ENCODE measurements at places on chromosomes 7 and 10.
A peak's percentile ranks its signal among the peaks of the same experiment; 100 is the strongest.

GRCh38 chr10:23505797-23506465, 67.1 kb downstream of the OTUD1 start:
- no peak for DNase-seq

DNA sequence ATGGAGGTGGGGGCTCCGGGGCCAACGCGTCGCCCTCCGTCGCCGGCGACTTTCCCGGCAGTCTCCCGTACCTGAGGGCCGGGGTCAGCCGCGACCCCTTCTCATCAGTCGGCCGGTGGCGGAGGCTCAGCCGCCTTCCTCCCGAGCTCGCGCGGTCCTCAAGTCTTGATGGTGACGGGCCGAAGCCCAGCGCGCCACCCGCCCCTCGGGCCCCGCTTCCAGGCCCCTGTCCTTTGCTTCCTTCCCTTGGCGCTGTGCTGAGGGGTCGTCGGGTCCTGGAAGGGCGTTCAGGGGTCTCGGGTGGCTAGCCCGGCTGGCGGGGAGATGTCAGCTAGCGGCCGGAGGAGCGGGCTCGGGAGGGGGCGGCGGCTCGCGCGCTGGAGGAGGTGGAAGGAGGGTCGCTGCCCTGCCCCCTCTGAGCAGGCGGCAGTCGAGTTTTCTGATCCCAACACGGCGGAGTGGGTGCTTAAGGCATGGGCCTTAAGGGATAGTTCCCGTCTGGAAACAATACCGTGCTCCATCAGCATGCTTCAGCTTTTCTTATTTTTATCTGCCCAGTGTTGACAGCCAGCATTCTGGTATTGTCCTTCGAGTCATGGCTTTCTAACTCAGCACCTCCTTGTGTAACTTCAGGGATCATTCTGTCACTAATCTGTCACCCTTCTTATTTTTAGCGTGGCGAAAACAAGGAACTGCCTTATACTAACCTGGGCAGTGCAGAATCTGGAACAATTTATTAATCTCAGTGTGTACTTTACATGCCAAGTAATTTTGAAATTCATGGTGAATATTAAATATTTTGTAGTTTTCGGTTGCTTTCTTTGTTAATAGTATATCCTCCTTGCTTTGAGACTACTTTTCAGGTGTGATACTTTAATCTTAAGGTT, 748 bp downstream of the PHTF2 start:
- DNase-seq: peak; percentile 41

- DNase-seq: no peak
Observed at GRCh38 chr7:143283381-143283780, 1.4 kb upstream of the TMEM139 start.

GRCh38 chr10:96118604-96119450, 11.3 kb upstream of the ZNF518A start:
- no peak for DNase-seq

DNA sequence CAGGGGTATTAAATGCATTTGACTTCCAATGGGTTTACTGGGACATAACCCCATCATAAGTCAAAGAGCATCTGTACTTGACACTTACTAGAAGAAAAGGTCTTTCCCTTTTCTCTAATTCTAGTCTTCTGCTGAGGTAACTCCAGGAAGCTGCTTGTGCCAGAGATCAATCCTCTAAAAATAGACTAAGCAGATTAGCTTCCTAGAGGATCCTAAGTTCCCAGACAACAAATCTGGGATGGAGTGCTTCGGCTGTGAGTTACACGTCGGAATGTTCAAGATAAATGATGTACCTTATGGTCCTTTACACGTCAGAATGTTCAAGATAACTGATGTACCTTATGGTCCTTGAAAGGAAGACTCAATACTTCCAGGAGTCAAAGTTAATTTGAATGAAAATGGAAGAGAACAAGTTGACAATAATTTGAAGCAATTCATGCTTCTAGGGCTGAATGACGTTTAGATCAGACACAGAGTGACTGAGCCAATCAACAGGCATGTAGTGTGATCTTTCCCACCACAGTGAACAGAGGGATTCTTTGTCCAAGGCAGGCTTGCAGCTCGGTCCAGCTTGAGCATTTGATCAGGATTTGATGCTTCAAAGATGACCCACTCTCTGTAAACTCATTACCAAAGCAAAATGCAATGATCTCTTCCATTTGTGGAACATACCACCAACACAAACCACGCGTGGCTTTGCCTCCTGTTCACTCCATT, 63.8 kb downstream of the SLC37A3 start:
- no peak for DNase-seq

GRCh38 chr10:118922972-118923371, 106.5 kb upstream of the NANOS1 start:
- no peak for DNase-seq

GRCh38 chr7:18257711-18258110, 230.1 kb upstream of the PRPS1L1 start:
- DNase-seq: no peak

DNA sequence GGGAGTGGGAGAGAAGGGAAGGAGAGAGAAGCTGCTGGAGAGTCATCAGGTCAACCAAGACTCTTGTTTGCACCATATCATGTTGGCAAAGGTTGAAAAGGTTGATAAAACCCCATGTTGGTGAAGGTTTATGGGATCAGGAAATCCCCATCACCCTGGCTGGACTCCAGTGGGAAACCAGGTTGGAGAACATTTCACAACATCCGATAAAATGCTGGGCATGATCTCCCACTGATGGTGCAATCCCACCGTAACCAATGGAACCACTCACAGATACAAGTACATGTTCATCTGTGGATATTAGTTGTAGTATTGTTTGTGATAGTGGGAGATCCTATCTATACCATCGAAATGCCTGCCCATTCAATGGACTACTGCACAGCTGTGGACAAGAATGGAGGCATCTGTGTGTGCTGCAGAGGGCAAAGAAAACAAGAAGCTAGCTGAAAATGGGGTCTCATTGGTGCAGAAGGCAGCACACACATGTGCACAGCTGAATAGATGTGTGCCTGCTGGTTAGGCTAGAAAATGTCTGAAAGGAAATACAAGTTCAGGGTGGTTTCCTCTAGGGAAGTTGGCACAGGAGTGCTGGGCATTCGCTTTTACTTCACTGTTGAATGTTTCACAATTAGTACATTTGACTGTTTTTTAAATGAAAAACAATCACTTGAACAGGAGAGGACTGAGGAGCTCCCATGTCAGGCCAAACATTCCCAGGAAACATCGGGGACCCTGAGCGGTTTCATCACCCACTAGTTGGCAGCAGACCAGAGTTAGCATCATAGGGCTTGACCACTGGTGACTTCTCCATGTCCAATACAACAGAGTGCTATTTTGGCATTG, 80.4 kb upstream of the MGMT start:
- DNase-seq: no peak
